Lower lobe of right lung (tissue), 2 donors: ENCODE measurements at places on chromosomes 1 and 21. TPM values are rescaled to one million over a fixed set of nuclear protein-coding genes. Genes with fewer than 3 reads are reported as not detected.

DNA sequence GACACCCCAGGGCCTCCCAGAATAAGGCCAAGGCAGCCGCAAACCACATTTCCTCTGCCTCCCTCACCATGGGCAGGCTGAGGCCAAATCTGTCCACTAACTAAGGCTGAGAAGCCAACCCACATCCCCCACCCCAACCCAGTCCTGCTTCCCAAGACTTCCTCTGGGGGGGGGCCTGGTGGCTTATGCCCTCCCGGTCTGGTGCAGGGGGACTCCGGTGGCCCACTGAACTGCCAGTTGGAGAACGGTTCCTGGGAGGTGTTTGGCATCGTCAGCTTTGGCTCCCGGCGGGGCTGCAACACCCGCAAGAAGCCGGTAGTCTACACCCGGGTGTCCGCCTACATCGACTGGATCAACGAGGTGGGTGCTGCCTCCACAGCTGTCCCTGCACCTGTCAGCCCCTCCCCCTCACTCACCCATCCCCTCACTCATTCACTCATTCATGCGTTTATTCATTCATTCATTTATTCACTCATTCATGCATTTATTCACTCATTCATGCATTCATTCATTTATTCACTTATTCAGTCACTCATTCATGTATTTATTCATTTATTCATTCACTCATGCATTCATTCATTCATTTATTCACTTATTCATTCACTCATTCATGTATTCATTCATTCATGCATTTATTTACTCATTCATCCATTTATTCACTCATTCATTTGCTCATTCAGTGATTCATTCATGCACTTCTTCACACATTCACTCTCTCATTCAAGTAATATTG, 7.3 kb downstream of the CTRC start:
- no peak for DNase-seq
- no peak overlapping the region for H3K27ac ChIP-seq
- peaks cover 5% of the 10 kb centered on the region for H3K27me3 ChIP-seq
- H3K4me1 ChIP-seq = no peaks in the 10 kb centered on the region
- no peak overlapping the region for H3K4me3 ChIP-seq

- H3K27ac ChIP-seq = peak overlapping the region; percentile 88
- DNase-seq = peak; percentile 86
- no peak overlapping the region for H3K4me3 ChIP-seq
- H3K4me1 ChIP-seq = peaks cover 67% of the 10 kb centered on the region
- no peaks in the 10 kb centered on the region for H3K36me3 ChIP-seq
Measured at GRCh38 chr1:27137544-27138075, 17.3 kb downstream of the SLC9A1 start.

DNA sequence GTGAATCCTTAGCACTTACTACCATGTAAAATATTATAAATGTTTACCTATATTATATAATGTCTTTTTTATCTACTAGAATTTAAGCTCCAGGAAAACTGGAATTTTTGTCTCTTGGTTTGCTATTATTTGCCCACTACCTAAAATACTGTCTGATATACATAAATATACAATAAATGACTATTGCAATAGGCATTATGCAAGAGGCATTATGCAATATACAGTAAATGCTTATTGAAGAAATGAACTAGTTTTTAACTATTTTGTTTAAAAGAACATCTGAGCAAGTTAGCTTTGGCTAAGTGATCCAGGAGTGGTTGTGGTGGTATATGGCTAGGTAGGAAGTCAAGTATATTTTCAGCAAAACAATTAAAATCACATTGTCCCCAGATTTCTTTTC, 640.2 kb upstream of the PKN2 start:
- no peak overlapping the region for H3K4me3 ChIP-seq
- H3K27ac ChIP-seq = no peak overlapping the region
- no peaks in the 10 kb centered on the region for H3K4me1 ChIP-seq
- no peak for DNase-seq

DNA sequence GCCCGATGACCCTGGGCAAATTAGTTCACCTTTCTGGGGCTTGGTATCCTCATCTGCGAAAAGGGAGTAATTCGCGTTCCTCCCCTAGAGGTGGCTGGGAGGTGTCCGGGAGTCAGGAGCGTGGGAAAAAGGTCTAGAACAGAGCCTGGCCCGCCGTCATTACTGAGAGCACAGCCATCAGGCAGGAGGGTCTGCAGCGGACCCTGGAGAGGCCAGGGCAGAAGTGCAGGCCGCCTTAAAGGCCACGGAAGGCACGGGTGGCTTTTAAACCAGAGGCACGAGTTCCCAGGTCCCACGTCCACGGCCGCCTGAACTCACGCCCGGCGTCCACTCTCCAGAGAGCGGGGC, 850 bp downstream of the PANK4 start:
- H3K27ac ChIP-seq = peak overlapping the region; percentile 75
- DNase-seq = no peak
- peaks cover 15% of the 10 kb centered on the region for H3K36me3 ChIP-seq

The VSIG8 gene
- total RNA-seq = 0.35 TPM
